Kidney capillary endothelial cell (primary cell): ENCODE measurements at places on chromosomes 11 and 22.

GRCh38 chr11:122108192-122108799 lies 7.7 kb downstream of the BLID start:
- DNase-seq = peak; percentile 58

- no peak for DNase-seq
Observed at GRCh38 chr22:27193636-27194035, 536.2 kb downstream of the MIAT start.

DNA sequence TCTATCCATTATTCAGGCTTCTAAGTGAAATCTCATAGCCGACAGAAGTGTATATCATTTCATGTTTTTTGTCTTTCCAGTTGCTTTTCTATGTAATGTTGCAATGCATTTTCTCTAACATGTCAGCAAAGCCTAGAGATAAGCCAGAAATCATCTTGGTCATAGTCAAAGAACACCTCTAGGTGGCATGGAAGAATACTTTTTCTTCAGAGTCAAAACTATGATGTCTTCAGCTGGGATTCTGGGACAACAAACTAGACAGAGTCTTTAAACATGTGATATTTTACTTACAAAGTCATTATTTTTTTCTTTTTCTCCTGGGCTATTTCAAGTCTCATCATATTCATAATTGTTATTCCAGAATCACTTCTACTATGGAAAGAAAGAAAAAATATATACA lies 4.4 kb downstream of the GAS2 start:
- DNase-seq = peak; percentile 26

- DNase-seq = no peak
Observed at GRCh38 chr11:9899676-9900075, 235.8 kb downstream of the SWAP70 start.

GRCh38 chr22:46794067-46794466 lies 31.6 kb downstream of the TBC1D22A start:
- DNase-seq = no peak

DNA sequence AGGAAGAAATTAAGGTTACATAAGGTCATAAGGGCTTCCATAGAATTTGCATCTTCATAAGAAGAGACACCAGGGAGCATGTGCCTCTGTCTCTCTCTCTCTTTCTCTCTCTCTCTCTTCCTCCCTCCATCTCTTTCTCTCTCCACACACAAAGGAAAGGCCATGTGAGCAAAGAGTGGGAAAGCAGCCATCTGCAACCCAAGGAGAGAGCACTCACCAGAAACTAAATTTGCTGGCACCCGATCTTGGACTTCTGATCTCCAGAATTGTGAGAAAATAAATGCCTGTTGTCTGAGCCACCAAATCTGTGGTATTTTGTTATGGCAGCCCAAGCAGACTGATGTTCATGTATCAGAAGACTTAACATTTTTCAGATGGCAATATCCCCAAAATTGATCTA lies 6.4 kb upstream of the KRTAP5-10 start:
- no peak for DNase-seq

DNA sequence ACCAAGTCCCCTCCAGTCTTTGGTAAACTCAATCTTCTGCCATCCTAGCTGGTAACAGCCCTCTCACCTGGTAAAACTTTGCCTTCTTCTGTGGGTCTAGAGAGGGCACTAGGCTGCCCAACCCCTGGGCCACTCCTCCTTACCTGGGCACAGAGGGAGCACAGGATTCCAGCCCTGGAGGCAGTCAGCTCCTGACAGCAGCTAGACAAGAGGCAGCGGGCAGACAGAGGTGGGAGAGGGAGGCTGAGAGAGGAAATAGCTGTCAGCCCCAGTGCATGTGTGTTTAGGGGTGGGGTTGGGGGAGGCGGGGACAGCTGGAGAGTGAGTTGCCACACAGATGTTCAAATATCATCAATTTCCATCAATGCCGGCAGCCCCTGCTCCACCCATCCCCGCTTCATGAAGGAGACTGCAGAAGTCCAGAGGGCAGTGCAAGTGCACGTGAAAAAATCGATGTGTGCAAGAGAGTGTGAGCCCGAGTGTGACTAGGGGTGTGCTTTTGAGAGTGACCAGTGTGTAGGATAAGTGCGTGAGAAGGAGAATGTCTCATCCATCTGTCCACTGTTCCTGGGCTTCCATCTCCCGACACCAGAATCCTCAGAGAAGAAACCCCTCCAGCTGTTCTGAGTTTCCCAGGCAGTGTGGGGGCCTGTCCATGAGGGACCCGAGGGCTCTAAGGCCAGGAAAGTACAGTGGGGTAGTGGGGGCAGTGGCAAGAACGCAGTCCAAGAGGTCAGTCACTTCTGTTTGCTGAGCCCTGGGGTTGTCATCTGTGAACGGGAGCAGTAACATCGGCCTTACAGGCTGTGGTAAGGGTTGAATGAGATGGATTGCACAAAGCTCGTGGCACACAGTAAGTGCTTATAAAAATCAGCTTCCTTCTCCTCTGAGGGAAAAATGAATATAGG lies at the start of gene PTGDR2:
Gene PTGDR2, minus strand, starts transcription at position 225 of the 908 bp plus-strand sequence. CDS start 2,228 bp downstream, outside the sequence.
- DNase-seq = no peak

GRCh38 chr11:103202048-103202651 lies 92.9 kb downstream of the DYNC2H1 start:
- peak; percentile 57 for DNase-seq
